ENCODE measurements at places on chromosomes 6 and 20.
A peak's percentile ranks its signal among the peaks of the same experiment; 100 is the strongest.

DNA sequence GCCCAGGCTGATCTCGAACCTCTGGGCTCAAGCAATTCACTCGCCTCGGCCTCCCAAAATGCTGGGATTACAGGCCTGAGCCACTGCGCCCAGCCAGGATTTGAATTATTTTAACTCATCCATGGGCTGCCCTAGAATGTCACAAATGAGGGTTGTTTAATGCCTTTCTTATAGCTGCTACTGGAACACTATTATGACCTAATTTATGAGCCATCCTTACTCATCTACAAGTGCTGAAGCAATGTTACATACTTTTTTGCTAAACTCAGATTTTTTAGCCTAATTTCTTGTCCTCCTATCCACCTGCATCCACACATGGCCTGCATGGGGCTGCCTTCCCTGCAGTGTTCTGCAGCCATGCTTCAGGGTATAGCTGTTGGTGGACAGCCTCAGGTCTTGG is 59.9 kb downstream of the RTN4IP1 start:
- DNase-seq: no peak

DNA sequence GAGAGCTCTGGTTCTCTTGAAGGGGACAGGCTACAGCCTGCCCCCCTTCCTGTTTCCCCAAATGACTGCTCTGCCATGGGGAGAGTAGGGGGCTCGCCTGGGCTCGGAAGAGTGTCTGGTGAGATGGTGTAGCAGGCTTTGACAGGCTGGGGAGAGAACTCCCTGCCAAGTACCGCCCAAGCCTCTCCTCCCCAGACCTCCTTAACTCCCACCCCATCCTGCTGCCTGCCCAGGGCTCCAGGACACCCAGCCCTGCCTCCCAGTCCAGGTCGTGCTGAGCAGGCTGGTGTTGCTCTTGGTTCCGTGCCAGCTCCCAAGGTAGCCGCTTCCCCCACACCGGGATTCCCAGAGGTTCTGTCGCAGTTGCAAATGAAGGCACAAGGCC is 9.8 kb downstream of the VEGFA start:
- no peak for DNase-seq

DNA sequence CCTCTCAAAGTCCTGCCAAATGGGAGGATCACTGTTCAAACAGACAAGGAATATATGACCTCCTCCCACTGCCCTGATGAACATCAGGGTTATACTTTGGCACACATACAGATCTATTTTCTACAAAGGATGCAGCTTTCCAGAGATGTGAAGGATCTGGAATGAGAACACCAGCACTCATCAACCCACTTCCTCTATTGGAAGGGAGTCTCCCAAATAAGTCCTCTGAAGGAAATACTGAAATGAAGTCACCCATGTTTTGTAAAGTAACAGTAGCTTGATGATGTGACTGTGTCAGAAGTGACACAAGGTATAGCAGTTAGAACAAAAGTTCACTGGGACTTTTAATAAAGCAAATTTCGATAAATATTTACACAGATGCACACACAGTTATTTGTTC is 104.9 kb downstream of the OGFRL1 start:
- no peak for DNase-seq

GRCh38 chr6:130029163-130029562 is 10.8 kb downstream of the L3MBTL3 start:
- no peak for DNase-seq

DNA sequence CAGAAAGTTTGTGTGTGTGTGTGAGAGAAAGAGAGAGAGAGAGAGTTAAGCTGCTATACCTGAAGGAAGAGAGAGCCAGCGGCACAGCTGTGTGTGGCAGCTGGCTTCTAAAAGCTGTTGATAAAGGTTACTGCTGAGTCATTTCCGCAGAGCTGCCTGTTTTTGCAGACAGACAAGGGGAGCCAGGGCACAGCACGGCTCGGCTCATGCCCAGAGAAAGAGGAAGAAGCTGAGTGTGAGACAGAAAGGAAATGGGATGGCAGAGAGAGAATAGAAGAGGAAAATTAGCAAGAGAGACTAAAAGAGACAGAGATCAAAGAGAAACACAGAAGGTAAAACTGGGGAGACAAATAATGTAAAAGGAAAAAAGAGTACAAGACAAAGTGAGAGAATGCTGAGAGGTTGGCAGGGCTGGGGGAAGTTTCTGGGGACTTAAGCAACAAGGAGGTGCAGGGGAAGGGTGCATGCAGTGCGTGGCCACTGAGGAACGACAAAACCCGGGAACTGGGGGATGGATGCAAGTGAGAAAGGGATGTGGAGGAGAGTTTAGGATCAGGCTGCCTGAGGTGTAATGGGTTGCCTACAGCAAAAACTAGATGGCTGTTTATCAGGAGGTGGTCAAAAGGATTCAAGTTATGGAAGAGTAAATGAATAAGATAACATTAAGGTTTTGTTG is 22.7 kb downstream of the HLA-A start:
- DNase-seq: peak; percentile 35

- no peak for DNase-seq
Measured at GRCh38 chr20:47347661-47348435, 8.7 kb downstream of the ZMYND8 start.

DNA sequence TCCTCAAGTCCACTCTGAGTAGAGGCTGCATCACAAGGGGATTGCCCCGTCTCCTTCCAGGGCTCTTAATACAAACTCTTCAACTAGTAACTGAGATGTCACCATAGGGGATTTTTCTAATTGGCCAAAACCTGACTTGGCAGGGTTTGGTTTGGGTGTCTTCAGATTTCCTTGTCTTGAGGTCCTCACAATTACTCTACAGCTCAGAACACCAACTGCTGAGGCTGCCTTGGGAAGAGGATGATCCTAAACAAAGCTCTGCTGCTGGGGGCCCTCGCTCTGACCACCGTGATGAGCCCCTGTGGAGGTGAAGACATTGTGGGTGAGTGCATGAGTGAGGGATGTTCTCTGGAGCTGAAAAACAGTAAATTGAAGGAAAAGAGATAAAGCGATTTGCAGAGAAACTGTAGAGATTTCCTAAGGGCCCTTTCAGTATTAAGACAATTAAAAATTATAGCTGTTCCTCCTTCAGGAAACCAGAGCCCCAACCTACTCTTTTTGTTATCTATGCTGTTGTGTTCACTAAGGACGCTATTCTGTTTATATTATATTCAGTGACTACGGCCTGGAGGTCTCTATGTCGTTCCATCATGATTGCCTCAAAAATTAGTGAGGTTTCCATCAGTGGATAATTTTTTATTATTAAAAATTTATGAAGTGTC is at the start of gene HLA-DQA1:
Gene HLA-DQA1 (plus strand): TSS at position 188 of the 662 bp plus-strand sequence. CDS start 53 bp downstream, at position 241.
- no peak for DNase-seq

DNA sequence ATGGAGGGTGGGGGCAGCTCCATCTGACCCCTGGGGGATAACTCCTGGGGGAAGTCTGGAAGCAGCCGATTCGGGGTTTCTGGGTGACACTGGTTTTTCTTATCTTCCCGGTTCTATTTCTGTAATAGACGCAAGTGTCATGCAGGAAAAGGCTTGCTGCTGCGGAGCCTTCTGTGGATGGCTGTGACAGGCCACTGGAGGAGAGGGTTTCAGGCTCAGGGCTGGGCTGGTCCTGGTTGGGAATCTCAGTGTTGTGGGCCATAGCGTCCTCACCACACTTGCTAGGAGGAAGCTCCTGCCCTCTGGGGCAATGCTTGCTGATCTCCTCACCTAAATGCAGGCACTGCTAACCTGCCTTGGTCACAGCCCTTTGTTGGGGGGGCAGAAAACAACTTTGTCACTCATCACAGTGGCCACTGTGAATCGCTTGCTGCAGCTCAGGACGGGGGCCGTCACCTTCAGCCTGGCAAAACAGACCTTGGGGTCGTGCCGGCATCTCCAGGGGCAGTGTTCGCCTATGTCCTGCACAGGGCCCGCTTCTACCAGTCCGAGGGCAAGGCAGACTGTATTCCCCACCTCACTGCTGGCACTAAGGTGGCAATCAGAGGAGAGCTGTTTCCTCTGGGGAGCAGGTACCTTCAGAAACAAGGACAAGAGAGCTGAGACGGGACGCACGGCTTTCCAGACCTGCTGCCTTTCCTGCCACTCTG is 4.4 kb upstream of the TUBB1 start:
- DNase-seq: no peak

- no peak for DNase-seq
Measured at GRCh38 chr20:44429017-44429339, 46.7 kb upstream of the TTPAL start.

- no peak for DNase-seq
Measured at GRCh38 chr6:159858259-159858658, 32.5 kb upstream of the MAS1 start.

GRCh38 chr6:147826698-147827097 is 318.2 kb downstream of the SAMD5 start:
- DNase-seq: no peak

GRCh38 chr20:49426873-49427272 is 55.6 kb downstream of the KCNB1 start:
- DNase-seq: no peak

All from WTC11 (cell line).